Fibroblast of gingiva (primary cell): ENCODE measurements at places on chromosomes 11 and 22.

DNA sequence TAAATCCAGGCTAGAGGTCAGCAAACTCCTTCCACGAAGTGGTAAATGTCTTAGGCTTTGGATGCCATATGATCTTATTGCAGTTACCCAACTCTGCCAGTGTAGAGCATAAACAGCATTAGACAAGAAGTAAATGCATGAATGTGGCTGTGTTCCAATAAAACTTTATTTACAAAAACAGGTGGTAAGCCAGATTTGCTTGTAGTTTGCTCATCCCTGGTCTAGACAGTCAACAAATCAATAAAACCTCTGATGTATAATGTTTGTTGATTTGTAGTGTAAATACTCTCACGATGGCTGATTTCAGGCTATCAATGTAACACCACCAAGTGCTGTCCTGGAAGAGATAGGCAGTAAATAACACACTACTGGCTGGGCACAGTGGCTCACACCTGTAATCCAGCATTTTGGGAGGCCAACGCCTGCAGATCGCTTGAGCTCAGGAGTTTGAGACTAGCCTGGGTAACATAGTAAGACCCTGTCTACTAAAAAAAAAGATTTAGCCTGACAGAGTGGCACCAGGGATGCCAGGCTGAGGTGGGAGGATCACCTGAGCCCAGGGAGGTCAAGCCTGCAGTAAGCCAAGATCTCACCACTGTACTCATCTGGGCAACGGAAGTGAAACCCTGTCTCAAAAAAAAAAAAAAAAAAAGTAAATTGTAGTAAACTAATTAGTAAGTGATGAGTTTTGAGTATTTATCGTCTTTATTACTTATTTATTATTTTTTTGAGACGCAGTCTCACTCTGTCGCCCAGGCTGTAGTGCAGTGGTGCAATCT, 6.9 kb upstream of the CATSPER1 start:
- DNase-seq = no peak

GRCh38 chr11:69551963-69552362, 70.5 kb downstream of the LINC01488 start:
- no peak for DNase-seq

GRCh38 chr11:94876645-94877442, 96.5 kb downstream of the CWC15 start:
- DNase-seq = peak; percentile 91

GRCh38 chr11:123654566-123655081, at the start of gene SCN3B:
Gene SCN3B, minus strand, starts transcription at chr11:123654624. Its CDS starts 823 bp downstream, at chr11:123653801.
- peak; percentile 6 for DNase-seq

- DNase-seq = peak; percentile 94
Observed at GRCh38 chr11:120547811-120548681, 36.5 kb downstream of the GRIK4 start.

GRCh38 chr22:27576815-27577573, 224.6 kb downstream of the MN1 start:
- no peak for DNase-seq

GRCh38 chr11:877565-877964, 33.0 kb downstream of the CHID1 start:
- DNase-seq = no peak

DNA sequence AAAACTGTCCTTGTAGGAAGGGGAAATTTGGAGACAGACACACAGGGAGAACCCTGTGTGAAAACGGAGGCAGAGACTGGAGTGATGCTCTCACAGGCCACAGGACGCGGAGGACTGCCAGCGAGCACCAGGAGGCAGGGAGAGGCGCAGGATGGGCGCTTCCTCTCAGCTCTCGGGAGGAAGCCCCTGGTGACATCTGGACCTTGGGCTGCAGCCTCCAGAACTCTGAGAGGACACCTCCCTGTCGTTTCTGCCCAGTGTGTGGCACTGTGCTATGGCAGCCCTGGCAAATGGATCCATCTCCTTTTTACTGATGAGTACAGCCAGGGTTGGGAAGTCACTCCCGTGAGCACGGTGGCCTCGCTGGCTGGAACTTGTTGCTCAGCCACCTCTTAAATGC, 73.9 kb downstream of the LRRC32 start:
- DNase-seq = no peak

GRCh38 chr22:44594951-44595350, 96.9 kb upstream of the RTL6 start:
- no peak for DNase-seq

- no peak for DNase-seq
Observed at GRCh38 chr22:45836418-45837169, 140.4 kb downstream of the WNT7B start.

GRCh38 chr11:13644997-13645687, 23.3 kb upstream of the FAR1 start:
- no peak for DNase-seq

DNA sequence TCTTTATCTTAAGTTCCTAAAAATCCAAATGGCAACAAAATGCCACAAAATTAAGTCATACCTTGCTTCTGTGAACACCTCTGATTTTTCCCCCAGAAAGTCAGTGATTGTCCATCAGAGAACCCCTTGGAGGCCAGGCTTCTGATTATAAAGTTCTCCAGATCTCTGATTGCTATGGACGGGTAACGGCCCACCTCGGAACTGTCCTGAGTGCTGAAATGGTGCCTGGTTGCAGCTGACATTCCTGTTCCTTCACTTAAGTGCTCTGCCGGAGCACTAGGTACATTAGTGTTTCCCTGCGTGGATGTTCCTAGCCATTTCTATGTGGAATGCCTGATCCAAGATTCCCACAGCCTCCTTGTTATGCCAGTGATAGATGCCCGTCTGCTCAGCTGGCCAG, 85.0 kb downstream of the CHST1 start:
- DNase-seq = no peak

- no peak for DNase-seq
Observed at GRCh38 chr11:80473562-80473961, 1032.7 kb upstream of the TENM4 start.

- DNase-seq = no peak
Observed at GRCh38 chr11:116519499-116519898, 253.3 kb downstream of the BUD13 start.
